ENCODE measurements at places on chromosomes 4 and X.

GRCh38 chr4:69323284-69323683 is 43.0 kb downstream of the UGT2B28 start:
- no peak for DNase-seq

DNA sequence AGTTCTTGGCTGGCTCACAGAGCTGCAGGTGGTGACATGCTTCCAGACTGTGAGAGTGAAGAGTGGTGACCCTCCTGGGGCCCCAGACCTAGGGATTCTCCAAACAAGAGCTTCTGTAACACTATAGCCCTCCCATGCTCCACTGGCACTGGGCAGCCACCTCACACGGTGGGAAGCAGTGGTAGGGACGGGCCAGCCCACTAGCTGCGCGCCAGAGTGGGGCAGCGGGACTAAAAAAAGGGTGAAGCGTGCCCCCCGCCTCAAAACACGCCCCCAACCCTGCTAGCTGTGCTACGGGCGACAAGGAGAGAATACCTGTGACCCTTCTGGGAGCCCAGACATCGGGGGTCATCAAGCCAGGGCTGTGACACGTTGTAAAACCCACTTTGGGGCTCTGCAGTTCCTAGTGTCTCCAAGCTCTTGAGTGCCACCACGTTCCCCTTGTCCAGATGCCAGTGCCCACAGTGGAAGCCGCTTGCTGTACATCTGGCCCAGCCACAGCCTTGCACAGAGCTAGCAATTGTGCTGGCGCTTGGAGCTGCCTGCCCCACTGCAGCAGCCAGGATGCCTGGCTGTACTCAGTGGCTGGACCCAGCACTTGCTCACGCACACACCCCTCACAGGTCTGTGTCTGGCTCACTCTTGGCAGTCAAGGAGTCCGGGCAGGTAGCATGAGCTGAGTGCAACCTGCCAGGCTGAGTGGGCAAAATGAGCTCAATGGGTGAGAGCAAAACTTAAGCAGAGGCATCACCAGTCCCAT is 100.0 kb downstream of the DCAF12L2 start:
- no peak for DNase-seq

DNA sequence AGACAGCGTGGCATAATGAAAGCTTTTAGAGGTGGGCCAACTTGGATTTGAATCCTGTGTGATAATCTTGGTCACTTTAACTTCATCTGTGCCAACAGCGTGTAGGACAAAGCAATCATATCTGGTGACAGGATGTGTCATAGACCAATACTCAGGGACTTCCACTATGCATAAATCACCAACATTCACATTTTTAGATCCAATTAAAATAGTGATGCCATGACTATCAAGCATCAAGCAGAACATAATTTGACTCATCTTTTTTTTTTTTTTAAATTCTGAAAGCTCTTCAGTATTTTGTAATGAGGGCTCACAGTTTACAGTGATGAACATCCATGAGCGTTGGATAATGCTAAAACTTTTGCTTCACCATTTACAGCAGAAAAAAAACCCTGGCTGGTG is 27.3 kb upstream of the RAPGEF2 start:
- DNase-seq = no peak

DNA sequence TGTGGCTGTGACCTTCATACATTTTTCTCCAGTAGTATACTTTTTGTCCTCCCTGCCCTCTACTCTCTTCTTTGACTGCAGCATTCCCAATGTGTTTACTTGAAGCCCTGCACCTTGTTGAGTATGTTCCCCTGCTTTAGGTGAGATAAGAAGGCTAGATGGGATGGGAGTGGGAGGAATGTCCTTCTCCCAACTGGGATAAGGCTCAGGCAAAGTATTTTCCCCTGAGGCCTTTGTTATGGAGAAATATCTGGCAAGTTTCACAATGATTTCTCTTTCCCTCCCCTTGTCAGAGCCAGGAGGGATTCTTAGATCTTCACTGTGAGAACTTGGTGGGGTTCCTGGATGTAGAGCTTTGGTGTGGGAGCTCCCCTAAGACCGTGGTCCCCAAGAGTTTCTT is 131.8 kb downstream of the CLCN5 start:
- no peak for DNase-seq

- DNase-seq = no peak
Measured at GRCh38 chr4:184949020-184949419, 69.3 kb upstream of the HELT start.

DNA sequence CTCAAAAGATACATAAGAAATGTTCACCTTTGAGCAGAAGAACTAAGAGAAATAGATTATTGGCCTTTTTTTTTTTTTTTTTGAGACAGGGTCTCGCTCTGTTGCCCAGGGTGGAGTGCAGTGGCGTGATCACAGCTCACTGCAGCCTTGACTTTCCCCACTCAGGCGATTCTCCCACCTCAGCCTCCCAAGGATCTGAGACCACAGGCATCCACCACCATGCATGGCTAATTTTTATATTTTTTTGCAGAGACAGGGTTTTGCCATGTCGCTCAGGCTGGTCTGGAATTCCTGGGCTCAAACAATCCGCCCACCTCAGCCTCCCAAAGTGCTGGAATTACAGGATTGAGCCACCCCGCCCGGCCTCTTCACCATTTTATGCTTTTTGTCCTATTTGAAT is 2.9 kb upstream of the TLR6 start:
- no peak for DNase-seq

DNA sequence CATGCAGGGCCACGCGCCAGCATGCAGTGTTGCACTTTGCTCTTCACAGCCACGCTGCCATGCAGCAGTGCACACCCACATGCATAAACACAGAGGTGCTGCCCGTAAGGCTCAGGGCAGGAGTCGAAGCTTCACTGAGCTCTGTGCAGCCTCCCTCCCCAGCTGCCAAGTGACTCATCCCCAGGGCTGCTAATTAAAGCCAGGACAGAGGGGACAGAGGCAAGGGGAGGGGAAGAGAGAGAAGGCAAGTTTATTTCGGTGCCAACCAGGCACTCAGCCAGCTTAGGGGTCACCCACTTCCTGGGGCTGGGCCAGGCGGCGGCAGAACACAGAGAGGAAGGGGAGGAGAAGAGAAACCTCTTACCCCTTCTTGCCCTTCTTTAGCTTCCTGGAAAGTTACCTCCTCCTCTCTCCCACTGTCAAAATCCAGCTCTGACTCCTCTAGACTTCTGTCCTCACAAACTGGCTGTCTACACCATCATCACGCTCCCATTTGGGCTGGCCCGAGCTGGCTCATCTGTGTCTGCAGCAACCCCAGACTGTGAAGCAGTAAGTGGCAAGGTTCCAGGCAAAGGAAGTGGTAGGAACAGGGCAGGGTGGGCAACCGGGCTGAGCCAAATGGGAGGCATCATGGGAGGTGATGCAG is 6.2 kb upstream of the IQSEC2 start:
- DNase-seq = peak; percentile 37

GRCh38 chr4:24783506-24783905 is 11.9 kb upstream of the SOD3 start:
- DNase-seq = no peak

DNA sequence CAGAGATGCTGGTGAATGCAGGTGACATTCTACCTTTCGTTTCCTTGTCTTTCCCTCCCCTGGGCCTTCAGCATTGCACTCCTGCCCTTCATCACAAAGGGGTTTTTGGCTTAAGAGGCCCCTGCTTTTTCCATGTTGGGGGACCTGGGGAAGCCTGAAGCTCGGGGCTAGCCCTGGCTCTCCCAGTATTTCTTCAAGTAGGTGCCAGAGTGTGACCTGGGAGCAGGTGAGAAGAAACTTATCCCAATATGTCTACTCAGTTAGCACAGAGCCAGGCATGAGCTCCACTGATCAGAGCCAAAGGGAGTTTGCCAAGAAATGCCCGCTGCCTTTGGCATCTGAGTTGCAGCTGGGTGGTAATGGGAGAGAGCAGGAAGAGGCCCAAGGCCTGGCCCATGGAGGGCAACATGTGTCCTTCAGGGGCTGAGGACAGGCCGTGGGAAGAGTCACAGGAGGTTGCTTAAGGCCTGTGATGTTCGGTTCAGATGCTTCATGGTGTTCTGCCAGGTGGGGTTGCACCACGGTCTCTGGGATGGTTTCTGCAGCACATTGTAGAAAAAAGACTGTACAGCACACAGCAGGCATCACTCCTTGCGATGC is 7.6 kb downstream of the PRRG3 start:
- no peak for DNase-seq

GRCh38 chr4:117637347-117637746 is 396.9 kb upstream of the NDST3 start:
- no peak for DNase-seq

DNA sequence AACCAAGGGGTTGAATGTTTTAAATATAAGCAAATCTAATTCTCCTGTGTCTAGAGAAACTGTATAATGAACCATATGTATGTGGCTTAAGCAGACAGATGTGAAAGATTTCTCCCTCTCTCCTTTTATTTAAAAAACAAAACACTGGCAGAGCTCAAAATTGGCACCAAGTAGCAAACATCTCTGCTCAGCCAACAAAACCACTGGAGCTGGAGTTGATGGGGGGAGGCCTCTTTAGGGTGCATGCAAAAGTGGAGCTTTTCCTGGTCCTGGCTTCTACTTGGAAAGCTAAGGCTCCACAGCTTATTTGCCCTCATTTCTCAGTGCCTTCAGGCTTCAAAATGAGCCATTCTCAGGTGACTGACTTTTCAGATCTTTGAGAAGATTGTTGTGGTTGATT is 95.6 kb downstream of the REPS2 start:
- no peak for DNase-seq

GRCh38 chr4:52028970-52029369 is 8.8 kb upstream of the LRRC66 start:
- no peak for DNase-seq

- no peak for DNase-seq
Measured at GRCh38 chr4:156101571-156101970, 147.9 kb upstream of the CTSO start.

- peak; percentile 16 for DNase-seq
Measured at GRCh38 chr4:112403101-112403945, 106.2 kb downstream of the ALPK1 start.

GRCh38 chrX:48107717-48108116 is 22.7 kb upstream of the SPACA5B start:
- DNase-seq = no peak

DNA sequence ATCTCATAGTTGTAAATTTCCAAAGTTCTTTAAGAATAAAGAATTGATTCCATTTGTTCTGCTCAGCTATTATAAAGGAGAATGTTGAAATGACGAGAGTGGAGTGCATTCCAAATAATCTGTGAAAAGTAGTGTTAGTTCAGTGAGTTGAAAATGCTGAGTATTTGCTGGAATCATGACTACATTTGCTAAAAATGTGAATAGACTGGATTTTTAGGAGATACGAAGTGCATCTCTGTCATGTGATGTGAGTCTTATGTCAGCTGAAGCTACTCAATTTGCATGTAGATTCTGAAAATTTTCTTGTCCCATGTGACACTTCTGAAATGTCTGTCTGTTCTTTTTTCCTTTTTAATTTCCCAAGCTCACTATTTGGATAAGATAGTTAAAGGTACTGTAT is 206.0 kb downstream of the DCTD start:
- DNase-seq = no peak

Measured in cerebellar cortex (tissue), 1 donor.